Heart right ventricle (tissue), 16 donors: ENCODE measurements at places on chromosomes 16 and 17.
A peak's percentile ranks its signal among the peaks of the same experiment; 100 is the strongest.

DNA sequence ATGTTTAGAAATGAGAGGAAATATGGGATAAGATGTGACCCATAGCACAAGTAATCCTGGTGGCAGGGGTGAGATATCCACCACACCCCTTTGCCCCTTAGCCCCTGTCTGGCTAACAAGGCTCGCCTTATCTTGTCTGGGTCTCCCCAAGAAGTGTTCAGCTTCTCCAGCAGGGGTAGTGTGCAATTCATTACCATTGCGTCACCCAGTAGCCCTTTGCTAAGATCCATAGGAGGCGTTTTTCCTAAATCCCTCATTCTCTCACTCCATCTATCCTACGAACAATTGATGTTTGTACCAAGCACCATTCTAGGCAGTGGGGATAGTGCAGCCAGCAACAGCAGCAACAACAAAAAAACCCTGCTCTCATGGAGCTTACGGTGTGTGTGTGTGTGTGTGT lies 30.8 kb downstream of the CCDC42 start:
- H3K27ac ChIP-seq, result no peak overlapping the region
- no peak for DNase-seq
- H3K36me3 ChIP-seq, result no peaks in the 10 kb centered on the region
- H3K4me1 ChIP-seq, result no peaks in the 10 kb centered on the region

GRCh38 chr17:44203731-44204440 lies 4.2 kb upstream of the ATXN7L3 start:
- H3K27me3 ChIP-seq, result no peaks in the 10 kb centered on the region
- no peak overlapping the region for H3K27ac ChIP-seq
- H3K4me3 ChIP-seq, result no peak overlapping the region
- H3K4me1 ChIP-seq, result no peaks in the 10 kb centered on the region

DNA sequence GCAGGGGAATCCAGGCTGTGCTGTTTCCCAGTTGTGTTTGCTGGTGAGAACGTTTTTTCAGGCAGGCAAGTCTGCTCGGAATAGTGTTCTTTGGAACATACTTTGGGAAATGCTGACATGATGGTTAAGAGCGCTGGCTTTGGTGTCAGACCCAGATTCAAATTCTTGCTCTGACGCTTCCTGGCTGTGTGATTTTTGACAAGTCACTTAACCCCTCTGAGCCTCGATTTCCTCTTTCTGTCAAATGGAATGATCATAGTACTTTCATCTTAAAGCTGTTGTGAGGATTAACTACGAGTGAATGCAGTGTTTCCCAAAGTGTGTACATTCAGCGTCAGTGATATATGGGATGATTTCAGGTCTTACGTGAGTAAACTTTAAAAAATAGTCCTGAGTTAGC lies 4.8 kb downstream of the FBRS start:
- no peaks in the 10 kb centered on the region for H3K27me3 ChIP-seq
- DNase-seq, result no peak
- peaks cover 9% of the 10 kb centered on the region for H3K36me3 ChIP-seq
- no peak overlapping the region for H3K4me3 ChIP-seq
- peaks cover 42% of the 10 kb centered on the region for H3K4me1 ChIP-seq

- no peak overlapping the region for H3K27ac ChIP-seq
- no peaks in the 10 kb centered on the region for H3K36me3 ChIP-seq
- H3K4me1 ChIP-seq, result peaks cover 8% of the 10 kb centered on the region
These were observed 19.4 kb downstream of the GNGT2 start for GRCh38 chr17:49190932-49191331.

DNA sequence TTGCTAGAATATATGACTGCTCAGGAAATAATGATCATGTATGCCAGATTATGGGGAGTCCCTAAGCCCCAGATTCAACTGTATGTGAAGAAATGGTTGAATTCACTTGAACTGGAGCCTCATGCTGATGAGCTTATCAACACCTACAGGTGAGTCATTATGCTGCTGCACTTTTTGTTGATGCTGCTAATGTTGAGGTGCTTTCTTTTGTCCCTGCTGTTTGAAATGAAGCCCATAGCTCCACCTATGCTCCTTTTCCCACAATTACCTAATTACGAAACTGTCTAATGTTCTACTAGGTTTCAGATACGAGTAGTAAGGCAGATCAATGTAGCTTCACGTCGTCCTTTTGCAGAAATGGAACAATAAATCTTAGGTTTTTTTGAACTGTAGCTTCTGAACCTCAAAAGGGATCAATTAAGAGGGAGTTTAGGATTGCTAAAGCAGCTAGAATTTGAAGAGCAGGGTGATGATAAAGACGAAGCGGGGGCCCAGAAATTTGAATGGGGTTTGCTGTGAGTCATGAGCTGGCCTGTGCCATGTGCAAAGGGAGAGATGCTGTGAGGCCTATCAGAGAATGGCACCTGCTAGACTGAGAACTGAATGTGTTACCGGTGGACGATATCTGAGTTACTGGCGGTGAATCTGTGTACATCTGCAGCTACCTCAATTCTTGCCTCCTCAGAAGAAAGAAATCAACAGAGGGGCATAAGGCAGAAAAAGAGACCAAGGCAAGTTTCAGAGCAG lies 6.1 kb upstream of the UQCRC2 start:
- H3K4me3 ChIP-seq, result no peak overlapping the region
- no peaks in the 10 kb centered on the region for H3K36me3 ChIP-seq
- no peaks in the 10 kb centered on the region for H3K4me1 ChIP-seq
- H3K27me3 ChIP-seq, result no peaks in the 10 kb centered on the region
- H3K27ac ChIP-seq, result no peak overlapping the region

- H3K36me3 ChIP-seq, result no peaks in the 10 kb centered on the region
- H3K4me1 ChIP-seq, result peaks cover 14% of the 10 kb centered on the region
- peak overlapping the region; percentile 18 for H3K4me3 ChIP-seq
- no peak for DNase-seq
These were observed 18.7 kb upstream of the ADGRG1 start for GRCh38 chr16:57609541-57610401.

- H3K27me3 ChIP-seq, result no peaks in the 10 kb centered on the region
- no peaks in the 10 kb centered on the region for H3K36me3 ChIP-seq
- H3K4me3 ChIP-seq, result peak overlapping the region; percentile 30
- no peak for DNase-seq
These were observed 128.9 kb upstream of the RCVRN start for GRCh38 chr17:10033959-10034358.

DNA sequence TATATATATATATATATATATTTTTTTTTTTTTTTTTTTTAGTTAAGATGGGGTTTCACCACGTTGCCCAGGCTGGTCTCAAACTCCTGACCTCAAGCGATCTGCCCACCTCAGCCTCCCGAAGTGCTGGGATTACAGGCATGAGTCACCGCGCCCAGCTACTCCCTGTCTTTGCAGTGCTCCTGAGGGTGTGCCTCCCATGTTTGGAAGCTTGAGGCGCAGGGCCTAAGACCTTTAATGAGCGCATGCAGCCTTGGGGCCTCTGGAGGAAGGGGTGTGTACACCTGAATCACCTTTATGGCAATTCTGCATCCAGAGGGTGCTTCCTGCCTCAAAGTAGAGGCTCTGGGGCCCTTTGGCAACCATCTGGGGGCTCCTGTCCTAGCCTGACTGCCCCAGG lies 219.4 kb upstream of the CIBAR2 start:
- H3K27me3 ChIP-seq, result no peaks in the 10 kb centered on the region
- peaks cover 45% of the 10 kb centered on the region for H3K4me1 ChIP-seq
- no peak overlapping the region for H3K27ac ChIP-seq
- no peaks in the 10 kb centered on the region for H3K36me3 ChIP-seq

- no peaks in the 10 kb centered on the region for H3K36me3 ChIP-seq
- no peak overlapping the region for H3K27ac ChIP-seq
- no peaks in the 10 kb centered on the region for H3K27me3 ChIP-seq
- H3K4me3 ChIP-seq, result peak overlapping the region; percentile 96
- peaks cover 74% of the 10 kb centered on the region for H3K4me1 ChIP-seq
These were observed 2.9 kb downstream of the SRSF2 start for GRCh38 chr17:76734080-76734840.

GRCh38 chr17:81831563-81831956 lies 1.5 kb downstream of the MCRIP1 start:
- DNase-seq, result no peak
- no peaks in the 10 kb centered on the region for H3K36me3 ChIP-seq
- H3K4me3 ChIP-seq, result no peak overlapping the region

- no peaks in the 10 kb centered on the region for H3K4me1 ChIP-seq
- no peaks in the 10 kb centered on the region for H3K27me3 ChIP-seq
- DNase-seq, result no peak
These were observed 121.5 kb downstream of the STXBP4 start for GRCh38 chr17:55090079-55090492.

GRCh38 chr17:78995761-78996451 lies 13.7 kb downstream of the CANT1 start:
- no peak for DNase-seq
- H3K4me3 ChIP-seq, result no peak overlapping the region
- H3K27ac ChIP-seq, result no peak overlapping the region
- H3K27me3 ChIP-seq, result no peaks in the 10 kb centered on the region
- H3K4me1 ChIP-seq, result peaks cover 18% of the 10 kb centered on the region
- H3K36me3 ChIP-seq, result peaks cover 20% of the 10 kb centered on the region

DNA sequence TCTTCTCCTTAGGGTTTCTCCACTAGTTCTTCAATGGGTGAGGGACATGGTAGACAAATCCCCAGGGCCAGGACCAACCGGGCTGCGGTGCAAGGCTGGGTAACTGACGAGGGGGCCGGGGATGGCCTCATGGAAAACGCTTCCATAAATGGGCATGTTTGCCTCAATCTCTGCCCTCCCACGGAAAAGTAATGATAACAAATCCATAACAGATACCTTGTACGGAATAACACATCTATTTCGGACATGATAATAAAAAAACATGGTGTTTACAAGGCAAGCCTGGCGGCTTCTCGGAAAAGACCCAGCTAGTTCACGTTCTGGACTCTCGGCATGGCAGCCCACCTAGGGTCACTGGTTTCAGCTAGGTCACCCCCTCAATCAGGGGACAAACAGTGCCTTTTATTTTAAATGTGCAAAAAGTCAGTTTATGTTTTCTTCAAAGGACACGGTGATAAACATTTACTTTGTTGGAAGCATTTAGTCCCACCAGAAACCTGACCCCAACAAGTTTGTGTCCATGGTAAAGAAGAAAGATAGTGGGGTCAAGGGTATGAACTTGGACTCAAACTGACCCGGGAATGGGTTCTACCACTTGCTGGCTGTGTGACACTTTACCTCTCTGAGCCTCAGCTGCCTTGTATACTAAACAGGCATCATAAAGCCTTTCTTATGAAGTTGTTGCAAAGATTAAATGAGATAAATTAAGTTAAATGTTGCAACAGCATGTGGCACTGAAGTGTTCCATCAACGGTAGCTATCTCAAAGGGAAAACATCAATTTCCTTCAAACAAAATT lies 1.7 kb downstream of the MYH11 start:
- DNase-seq, result no peak
- H3K4me1 ChIP-seq, result peaks cover 10% of the 10 kb centered on the region
- no peaks in the 10 kb centered on the region for H3K36me3 ChIP-seq

GRCh38 chr17:44623070-44623725 lies 33.1 kb upstream of the MEIOC start:
- no peak overlapping the region for H3K27ac ChIP-seq
- no peaks in the 10 kb centered on the region for H3K36me3 ChIP-seq

- H3K4me3 ChIP-seq, result no peak overlapping the region
- no peak for DNase-seq
- H3K27ac ChIP-seq, result no peak overlapping the region
These were observed 114.8 kb upstream of the C16orf82 start for GRCh38 chr16:26951950-26952349.

GRCh38 chr16:23575834-23576233 lies 18.3 kb downstream of the UBFD1 start:
- peaks cover 11% of the 10 kb centered on the region for H3K4me1 ChIP-seq
- no peak for DNase-seq
- no peak overlapping the region for H3K27ac ChIP-seq
- no peaks in the 10 kb centered on the region for H3K36me3 ChIP-seq

DNA sequence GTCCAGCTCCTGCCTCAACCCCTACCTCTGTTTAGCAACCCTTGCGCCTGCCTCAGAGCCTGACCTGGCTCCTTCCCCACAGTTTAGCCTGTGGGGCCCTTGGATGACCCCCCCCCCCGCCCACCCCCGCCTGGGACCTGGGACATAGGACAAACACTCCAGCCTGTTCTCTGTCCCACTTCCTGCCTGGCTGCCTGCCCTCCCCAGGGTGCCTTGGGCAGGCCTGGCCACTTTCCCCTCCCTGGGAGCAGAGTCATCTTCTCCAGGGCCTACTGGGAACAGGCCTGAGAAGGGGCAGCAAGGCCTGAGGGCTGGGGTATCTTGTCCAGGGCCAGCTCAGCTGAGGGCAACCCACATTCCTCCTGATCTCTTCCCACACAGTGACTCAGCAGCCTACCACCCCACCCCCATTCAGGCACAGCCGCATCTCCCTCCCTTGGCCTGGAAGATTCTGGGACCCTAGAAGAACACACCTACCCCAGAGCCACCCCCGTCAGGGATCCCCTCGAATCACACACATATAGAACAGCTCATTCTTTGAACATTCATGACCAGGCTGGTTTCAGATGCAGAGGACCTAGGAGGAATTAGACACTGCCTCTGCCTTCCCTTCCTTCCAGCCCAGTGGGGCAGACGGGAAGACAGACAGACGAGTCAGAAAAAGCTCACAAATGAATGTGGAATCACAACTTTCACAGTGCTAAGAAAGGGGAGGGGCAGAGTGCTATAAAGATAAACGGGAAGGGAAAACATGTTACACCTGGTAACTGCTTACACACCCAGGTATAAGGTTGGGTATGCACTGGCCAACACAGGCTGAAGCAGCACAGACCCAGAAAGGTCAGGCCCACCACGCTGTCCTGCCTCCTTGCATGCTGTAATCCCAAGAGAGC lies 6.0 kb downstream of the FHOD1 start:
- H3K27ac ChIP-seq, result peak overlapping the region; percentile 79
- DNase-seq, result peak; percentile 70
- no peak overlapping the region for H3K4me3 ChIP-seq
- H3K36me3 ChIP-seq, result peaks cover 35% of the 10 kb centered on the region

GRCh38 chr17:80023481-80024205 lies 12.0 kb downstream of the TBC1D16 start:
- no peaks in the 10 kb centered on the region for H3K36me3 ChIP-seq
- no peaks in the 10 kb centered on the region for H3K27me3 ChIP-seq
- peak; percentile 31 for DNase-seq
- H3K4me3 ChIP-seq, result no peak overlapping the region
- peaks cover 7% of the 10 kb centered on the region for H3K4me1 ChIP-seq

DNA sequence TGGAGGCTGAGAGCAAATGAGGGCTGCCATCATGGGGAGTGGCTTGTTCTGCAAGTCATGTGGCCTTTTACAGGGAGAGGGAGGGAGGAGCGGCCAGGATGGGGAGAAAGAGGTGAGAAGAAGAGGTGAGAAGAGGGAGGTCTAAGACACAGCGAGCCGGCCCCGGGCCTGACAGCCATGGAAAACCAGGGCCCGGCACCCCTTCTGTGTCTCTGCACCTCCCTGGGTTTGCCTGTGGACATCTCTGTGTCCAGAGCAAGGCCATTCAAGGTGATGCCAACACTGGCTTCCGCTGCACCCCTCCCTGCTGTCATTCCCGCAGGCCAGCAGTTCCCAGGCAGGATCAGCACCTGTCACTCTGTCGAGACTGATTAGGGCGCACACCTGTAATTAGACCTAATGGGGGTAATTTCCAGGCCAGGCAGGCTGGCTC lies 75.6 kb downstream of the MGAT5B start:
- no peak for DNase-seq
- no peak overlapping the region for H3K4me3 ChIP-seq
- H3K4me1 ChIP-seq, result no peaks in the 10 kb centered on the region
- H3K36me3 ChIP-seq, result no peaks in the 10 kb centered on the region
- peaks cover 40% of the 10 kb centered on the region for H3K27me3 ChIP-seq
- no peak overlapping the region for H3K27ac ChIP-seq
